CD8-positive, alpha-beta memory T cell (primary cell): ENCODE measurements at places on chromosomes 2 and 18.

- no peak for DNase-seq
- H3K36me3 ChIP-seq: peaks cover 16% of the 10 kb centered on the region
- no peak overlapping the region for H3K27ac ChIP-seq
- H3K27me3 ChIP-seq: no peaks in the 10 kb centered on the region
Measured at GRCh38 chr2:10655499-10656225, 34.1 kb downstream of the NOL10 start.

GRCh38 chr2:160695402-160696086 lies 201.9 kb upstream of the RBMS1 start:
- no peak overlapping the region for H3K4me3 ChIP-seq
- H3K36me3 ChIP-seq: no peaks in the 10 kb centered on the region
- H3K27ac ChIP-seq: no peak overlapping the region
- DNase-seq: no peak
- no peaks in the 10 kb centered on the region for H3K4me1 ChIP-seq

DNA sequence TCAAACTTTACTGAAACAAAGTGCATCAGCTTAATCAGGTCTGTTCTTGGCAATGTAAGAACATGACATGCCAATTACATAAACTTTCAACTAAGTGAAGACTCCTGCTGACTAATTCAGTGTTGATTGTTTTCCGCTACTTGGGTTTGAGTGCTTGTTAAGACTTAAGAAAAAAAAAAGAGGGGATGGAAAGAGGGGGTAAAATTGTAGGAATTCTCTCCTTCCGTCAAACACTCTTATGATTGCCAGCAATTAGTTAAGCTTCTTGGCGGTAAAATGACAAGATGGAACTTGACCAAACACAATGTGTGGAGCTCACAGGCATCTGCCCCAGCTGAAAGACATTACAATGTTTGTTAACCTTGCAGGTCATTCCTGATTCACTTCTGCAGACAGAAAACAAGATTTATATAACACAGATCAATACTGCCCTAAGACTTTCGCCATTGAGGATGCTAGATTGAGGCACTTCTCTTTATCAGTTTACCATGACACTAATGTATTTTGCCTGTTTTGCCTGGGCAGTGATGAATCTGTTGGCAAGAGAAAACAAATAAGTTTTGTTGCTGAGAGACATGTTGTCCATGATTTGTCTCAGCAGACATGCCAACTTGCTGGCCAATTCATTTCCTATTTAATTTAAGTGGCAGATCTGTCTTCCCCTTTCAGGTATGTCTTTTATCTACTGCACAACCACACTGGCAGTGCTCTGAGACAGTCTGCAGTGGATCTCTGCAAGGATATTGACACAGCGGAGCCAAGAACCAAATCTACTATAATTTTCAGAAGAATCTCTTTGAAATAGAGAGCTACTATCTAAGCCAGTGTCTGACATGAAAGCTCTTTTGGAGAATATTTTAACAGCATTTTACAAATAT lies 410.0 kb upstream of the KCNH7 start:
- no peaks in the 10 kb centered on the region for H3K4me1 ChIP-seq
- no peak for DNase-seq
- no peak overlapping the region for H3K4me3 ChIP-seq
- H3K36me3 ChIP-seq: no peaks in the 10 kb centered on the region
- H3K27me3 ChIP-seq: no peaks in the 10 kb centered on the region

GRCh38 chr2:60857056-60857455 lies 24.3 kb upstream of the REL start:
- DNase-seq: no peak
- H3K27me3 ChIP-seq: no peaks in the 10 kb centered on the region

GRCh38 chr2:134682726-134683125 lies 36.1 kb downstream of the TMEM163 start:
- no peaks in the 10 kb centered on the region for H3K36me3 ChIP-seq
- H3K27me3 ChIP-seq: no peaks in the 10 kb centered on the region
- DNase-seq: no peak

GRCh38 chr2:32484937-32485336 lies 128.1 kb downstream of the BIRC6 start:
- peaks cover 28% of the 10 kb centered on the region for H3K36me3 ChIP-seq
- H3K4me3 ChIP-seq: no peak overlapping the region
- no peaks in the 10 kb centered on the region for H3K27me3 ChIP-seq
- H3K27ac ChIP-seq: no peak overlapping the region
- no peaks in the 10 kb centered on the region for H3K4me1 ChIP-seq

- no peak for DNase-seq
- H3K27me3 ChIP-seq: peaks cover 6% of the 10 kb centered on the region
- no peak overlapping the region for H3K4me3 ChIP-seq
- H3K27ac ChIP-seq: no peak overlapping the region
Measured at GRCh38 chr2:177796011-177796410, 276.6 kb downstream of the PDE11A start.

GRCh38 chr2:22957446-22957845 lies 427.5 kb upstream of the KLHL29 start:
- no peaks in the 10 kb centered on the region for H3K36me3 ChIP-seq
- no peak for DNase-seq
- H3K4me3 ChIP-seq: no peak overlapping the region
- no peak overlapping the region for H3K27ac ChIP-seq

- DNase-seq: no peak
- no peak overlapping the region for H3K27ac ChIP-seq
- H3K36me3 ChIP-seq: no peaks in the 10 kb centered on the region
- H3K27me3 ChIP-seq: no peaks in the 10 kb centered on the region
- no peaks in the 10 kb centered on the region for H3K4me1 ChIP-seq
- no peak overlapping the region for H3K4me3 ChIP-seq
Measured at GRCh38 chr18:57269756-57270155, 82.6 kb upstream of the ST8SIA3 start.

GRCh38 chr18:9988665-9989064 lies 74.8 kb downstream of the VAPA start:
- no peaks in the 10 kb centered on the region for H3K36me3 ChIP-seq
- H3K4me1 ChIP-seq: no peaks in the 10 kb centered on the region

DNA sequence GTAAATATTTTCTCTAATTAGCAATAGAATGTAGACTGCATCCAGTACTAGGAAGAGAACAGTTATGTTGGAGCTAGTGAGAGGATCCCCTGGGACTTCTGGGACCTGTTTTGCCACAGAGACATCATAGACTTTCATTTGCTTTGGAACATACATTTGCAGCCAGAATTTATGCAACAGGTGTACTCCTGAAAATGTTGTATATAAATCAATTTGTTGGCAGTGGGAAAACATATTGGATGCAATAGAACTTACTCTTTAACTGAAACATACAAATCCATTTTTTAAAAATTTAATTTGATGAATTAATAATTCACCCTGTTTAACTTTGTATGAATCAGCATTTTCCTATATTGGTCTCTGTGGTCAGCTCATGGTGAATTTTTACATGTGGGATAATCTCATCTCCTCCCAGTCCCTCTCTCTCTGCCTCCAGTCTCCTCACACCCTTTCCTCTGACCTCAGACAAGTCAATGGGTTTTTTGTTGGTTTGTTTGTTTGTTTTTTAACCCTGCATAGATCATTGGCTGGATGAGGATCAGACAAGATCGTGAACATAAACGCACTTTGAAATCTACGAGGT lies 263.0 kb downstream of the LPIN1 start:
- H3K27me3 ChIP-seq: peaks cover 11% of the 10 kb centered on the region
- no peak overlapping the region for H3K27ac ChIP-seq
- H3K4me1 ChIP-seq: peaks cover 18% of the 10 kb centered on the region
- no peak for DNase-seq
- H3K36me3 ChIP-seq: no peaks in the 10 kb centered on the region

GRCh38 chr2:8644605-8645175 lies 37.2 kb upstream of the ID2 start:
- H3K4me3 ChIP-seq: no peak overlapping the region
- no peak for DNase-seq
- no peaks in the 10 kb centered on the region for H3K36me3 ChIP-seq
